Activated CD4-positive, alpha-beta T cell treated with anti-CD3 and anti-CD28 coated beads, Interleukin-2, amount 50 U/mL, for 48 hours (primary cell): ENCODE measurements at places on chromosomes 2 and 18.

- no peak for DNase-seq
Observed at GRCh38 chr18:39713961-39714360, 2148.4 kb upstream of the CELF4 start.

- DNase-seq, result no peak
Observed at GRCh38 chr2:167792126-167792525, 455.3 kb downstream of the STK39 start.

DNA sequence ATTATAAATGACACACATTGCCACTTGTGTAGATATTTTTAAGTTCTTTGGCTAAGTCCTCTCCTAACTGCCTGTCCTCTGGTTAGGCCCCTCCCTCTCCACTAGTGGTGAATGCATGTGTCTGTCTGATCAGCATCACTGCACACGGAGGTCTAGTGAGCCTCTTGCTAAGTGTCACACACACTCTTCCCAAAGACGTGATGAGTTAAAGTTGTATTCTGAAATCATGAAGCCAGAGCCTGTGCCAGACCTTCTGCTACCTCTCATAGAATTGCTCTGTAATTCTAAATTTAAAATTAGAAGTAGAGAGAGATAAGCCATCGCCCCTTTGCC lies 41.3 kb downstream of the RALB start:
- DNase-seq, result no peak

DNA sequence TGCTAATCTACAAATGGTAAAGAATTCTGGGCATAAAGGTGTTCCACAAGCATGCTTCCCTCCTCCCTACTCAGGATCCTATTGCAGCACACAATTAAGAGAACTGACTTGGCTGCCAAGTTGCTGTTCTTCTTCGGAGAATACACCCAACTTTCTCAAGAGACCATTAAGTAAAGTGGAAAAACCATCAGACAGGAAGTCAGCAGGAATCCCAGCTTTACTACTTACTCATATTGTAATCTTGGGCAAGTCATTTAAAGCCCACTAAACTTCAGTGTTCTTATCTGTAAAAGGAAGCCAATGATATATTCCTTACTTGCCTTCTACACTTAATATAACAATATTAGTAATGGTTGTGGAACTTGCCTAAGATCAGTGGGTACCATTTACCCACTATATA lies 37.8 kb downstream of the PSTPIP2 start:
- DNase-seq, result no peak

- DNase-seq, result no peak
Observed at GRCh38 chr2:229419158-229419557, 148.1 kb upstream of the PID1 start.

- DNase-seq, result no peak
Observed at GRCh38 chr2:223034221-223034975, 17.6 kb upstream of the KCNE4 start.

- DNase-seq, result no peak
Observed at GRCh38 chr2:105584435-105585010, 160.2 kb upstream of the NCK2 start.

DNA sequence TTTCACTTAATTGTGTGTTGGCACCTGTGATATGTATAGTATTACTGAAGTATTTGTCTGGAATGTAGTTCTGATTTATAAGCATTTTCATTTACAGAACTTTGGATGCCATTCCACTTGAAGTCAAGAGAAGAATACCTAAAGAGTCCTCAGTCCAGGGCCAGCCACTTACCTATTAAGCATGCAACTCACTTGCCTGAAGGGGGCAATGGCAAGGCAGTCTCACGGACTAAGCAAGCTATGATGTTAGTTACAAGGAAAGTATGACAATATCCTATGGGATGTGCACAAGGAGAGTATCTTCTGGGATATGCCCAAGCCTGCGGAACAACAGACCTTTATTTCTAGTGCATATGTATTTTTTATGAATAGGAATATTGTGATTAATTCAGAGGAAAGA lies 369.4 kb upstream of the GCFC2 start:
- DNase-seq, result no peak

DNA sequence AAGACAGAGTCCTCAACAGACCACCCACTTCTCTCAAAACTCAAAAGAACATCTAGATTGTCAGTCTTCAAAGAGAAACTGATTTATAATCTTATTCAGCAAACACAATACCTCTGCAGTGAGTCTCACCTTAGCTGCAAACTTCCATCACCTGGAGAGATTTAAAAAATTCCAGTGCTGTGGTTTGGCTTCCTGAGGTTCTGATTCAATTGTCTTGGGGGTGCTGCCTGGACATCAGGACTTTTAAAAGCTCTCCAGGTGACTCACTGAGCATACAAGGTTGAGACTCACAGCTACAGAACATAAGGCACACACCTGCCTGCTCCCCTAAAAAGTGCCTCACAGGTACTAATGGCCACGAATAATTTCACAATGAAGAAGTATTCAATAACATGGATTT lies 40.3 kb downstream of the RNF152 start:
- no peak for DNase-seq

- DNase-seq, result no peak
Observed at GRCh38 chr2:3456125-3456524, 63.2 kb downstream of the ADI1 start.

- DNase-seq, result no peak
Observed at GRCh38 chr2:114046866-114047435, 157.1 kb downstream of the ACTR3 start.

DNA sequence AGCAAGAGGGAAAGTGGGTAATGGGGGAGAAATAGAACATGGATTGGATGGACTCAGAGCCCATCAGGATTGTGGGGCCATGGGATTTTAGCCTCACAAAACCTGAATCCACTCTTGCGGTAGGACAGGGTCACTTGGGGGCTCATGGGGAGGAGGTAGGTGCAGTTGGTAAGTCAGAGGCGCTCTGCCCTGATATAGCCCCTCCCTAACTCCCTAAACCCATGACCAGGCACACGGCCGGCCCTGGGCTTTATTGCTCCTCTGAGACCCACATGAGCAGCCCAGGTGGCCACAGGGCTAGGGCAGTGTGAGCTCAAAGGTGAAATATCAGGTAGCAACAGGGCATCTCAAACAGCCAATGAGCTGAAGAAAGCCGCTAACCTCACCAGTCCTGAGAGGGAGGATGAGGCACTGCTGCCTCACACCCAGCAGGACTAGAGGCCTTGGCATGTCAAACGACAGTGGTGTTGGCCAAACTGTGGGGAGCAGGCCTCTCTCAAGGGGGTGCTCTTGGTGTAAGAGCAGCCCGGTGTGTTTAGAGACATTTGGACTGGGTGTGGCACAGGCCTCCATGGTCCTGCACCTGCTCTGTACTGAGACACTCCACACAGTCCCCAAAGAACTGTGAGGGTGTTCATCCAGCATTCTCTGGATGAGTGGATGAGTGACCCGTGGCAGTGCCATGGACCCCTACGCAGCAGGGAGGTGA lies 90.8 kb upstream of the HS6ST1 start:
- no peak for DNase-seq

DNA sequence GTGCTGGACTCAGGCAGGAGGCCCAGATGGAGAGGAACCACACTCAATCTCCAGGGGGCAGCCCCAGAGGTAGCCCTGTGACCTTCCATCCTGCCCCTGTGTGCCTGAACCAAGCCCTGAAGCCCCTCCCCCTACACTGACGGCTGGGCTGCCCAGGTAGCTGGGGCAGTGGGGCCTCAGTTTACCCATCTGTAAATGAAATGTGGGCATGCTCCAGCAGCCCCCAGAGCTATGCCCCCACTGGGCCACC lies 15.8 kb downstream of the CROCC2 start:
- no peak for DNase-seq

- no peak for DNase-seq
Observed at GRCh38 chr18:71036783-71037182, 747.9 kb downstream of the SOCS6 start.

GRCh38 chr2:165927353-165927752 lies 26.2 kb downstream of the TTC21B start:
- DNase-seq, result no peak

GRCh38 chr2:220148471-220149248 lies 521.2 kb downstream of the SLC4A3 start:
- no peak for DNase-seq

DNA sequence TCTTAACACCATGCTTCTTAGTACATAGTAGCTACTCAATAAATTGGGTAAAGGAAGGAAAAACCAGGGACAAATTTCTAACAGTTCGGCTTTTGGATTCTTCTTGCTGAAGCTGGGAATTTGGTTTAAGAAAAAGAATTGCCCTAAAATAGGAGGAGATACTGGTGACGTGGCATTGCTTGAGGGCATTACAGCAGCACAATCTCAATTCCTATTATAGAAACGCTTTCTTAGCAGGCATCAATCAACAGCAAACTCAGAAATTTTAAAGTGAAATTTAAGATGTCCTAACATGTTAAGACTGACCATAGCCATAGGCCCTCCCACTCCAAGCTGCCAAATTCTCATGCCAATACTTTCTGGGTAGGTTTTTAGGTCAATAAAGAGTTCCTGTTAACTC lies 169.5 kb downstream of the SRBD1 start:
- no peak for DNase-seq

- DNase-seq, result no peak
Observed at GRCh38 chr2:196268025-196268424, 96.6 kb upstream of the STK17B start.

GRCh38 chr18:35934891-35935290 lies 37.6 kb upstream of the RMP24 start:
- DNase-seq, result no peak

- no peak for DNase-seq
Observed at GRCh38 chr2:161982548-161983330, 91.3 kb downstream of the DPP4 start.

DNA sequence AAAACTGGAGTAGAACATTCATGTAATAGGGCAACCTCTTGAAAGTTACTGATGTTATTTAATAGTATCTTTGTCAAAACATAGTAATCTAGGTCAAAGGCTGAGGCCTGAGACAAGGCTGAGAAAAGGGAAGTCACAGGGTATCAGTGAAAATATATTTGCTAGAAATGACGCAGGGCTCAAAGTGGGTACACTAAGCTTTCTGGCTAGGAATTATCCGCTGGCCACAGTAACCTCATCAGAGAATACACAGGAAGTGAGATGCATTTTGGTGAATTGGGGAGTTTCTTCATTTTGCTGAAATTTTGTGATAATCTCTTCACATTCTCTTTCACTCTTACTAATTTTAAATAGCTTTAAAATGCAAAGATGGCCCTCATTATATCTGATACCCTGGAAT lies 206.8 kb downstream of the OTX1 start:
- DNase-seq, result no peak

DNA sequence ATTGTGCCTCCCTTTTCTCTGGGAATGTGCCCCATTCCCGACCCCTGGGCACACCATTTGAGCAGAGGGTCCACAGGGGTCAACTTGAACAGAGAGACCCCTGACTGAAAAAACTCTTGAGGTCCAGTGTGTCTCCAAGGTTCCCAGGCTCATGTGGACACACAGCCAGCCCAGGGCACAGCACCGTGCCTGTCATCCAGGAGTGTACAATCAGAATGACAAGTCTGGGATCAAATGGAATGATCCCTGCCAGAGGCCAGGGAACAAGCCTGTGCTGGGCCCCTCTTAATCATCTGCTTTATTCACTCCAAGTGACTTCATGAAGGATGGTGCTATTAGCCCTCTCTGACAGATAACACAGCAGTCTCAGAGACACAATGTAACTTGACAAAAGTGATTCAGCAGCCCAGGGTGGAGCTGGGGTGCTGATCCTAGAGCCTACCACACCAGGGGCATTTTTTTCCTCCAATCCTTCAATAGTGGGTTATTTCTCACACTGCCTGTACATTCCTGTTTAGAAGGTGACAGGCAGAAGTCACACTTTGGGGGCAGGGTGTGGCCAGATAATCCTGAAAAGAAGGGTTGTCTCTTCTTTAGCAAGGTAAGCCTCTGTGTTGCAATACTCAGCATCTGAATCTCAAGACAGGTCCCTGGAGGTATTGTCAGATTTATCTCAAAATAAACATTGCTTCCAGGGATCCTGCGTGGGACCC lies 84.0 kb upstream of the TMEM200C start:
- DNase-seq, result no peak

GRCh38 chr2:38572167-38572566 lies 30.6 kb downstream of the HNRNPLL start:
- peak; percentile 55 for DNase-seq

DNA sequence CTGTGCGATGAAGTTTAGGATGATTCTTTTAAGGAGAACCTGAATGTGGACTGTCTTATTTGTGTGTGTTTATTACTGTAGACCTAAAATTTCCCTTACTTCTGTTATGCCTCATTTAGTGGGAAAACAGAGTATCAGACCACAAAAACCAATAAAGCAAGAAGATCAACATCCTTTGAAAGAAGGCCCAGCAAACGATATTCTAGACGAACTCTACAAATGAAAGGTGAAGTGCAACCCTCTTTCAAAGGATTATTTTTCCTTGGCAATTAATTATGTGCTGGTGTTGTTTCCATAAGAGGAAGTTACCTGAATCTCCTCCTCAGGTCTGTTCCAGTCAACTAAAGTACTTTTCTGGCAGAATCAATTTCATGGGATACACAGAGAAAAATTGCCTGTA lies 78.6 kb downstream of the EPB41L5 start:
- DNase-seq, result no peak
